ENCODE measurements at places on chromosomes 12 and 14. TPM values are rescaled to one million over a fixed set of nuclear protein-coding genes. Genes with fewer than 3 reads are reported as not detected.
A peak's percentile ranks its signal among the peaks of the same experiment; 100 is the strongest.

The MYO1H gene
- not detected for total RNA-seq

- no peaks in the 10 kb centered on the region for H3K36me3 ChIP-seq
- H3K27ac ChIP-seq = no peak overlapping the region
- H3K27me3 ChIP-seq = peaks cover 2% of the 10 kb centered on the region
These were observed 105.8 kb downstream of the KCNC2 start for GRCh38 chr12:75103822-75104221.

The CRIP1 gene
- total RNA-seq = 445 TPM

The AHNAK2 gene
- total RNA-seq = 0.06 TPM

GRCh38 chr14:31930493-31931240 is 146.4 kb upstream of the ARHGAP5 start:
- no peaks in the 10 kb centered on the region for H3K27me3 ChIP-seq
- H3K36me3 ChIP-seq = no peaks in the 10 kb centered on the region
- DNase-seq = no peak
- no peak overlapping the region for H3K4me3 ChIP-seq
- H3K4me1 ChIP-seq = peaks cover 2% of the 10 kb centered on the region

DNA sequence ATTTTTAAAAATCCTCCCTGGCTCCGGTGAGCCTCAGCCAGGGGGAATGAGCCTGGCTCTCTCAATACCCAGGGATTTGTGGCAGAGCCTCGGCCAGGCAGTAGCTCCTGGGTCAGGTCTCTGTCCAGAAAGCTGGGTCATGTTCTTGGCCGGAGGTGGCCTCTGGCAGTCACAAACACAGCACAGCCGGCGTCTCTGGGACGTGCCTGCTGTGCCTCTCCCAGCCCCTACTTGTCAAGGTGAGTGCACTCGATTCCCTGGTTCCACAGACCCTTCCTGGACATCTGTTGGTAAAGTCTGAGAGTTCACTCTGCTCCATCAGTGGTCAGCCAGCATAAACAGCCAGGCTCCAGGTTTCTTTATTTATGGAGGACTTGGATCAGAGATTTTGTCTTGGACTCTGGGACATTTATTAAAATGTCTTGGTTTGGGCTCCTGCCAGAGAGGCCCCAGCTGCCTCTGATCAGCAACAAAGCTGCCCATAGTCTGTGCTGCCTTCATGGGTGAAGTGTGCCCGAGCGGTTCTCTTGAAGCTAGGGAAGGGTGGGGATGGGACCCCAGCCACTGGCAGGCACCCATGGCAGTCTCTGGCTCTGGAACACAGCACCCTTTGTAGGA is 56.7 kb downstream of the DGLUCY start:
- peaks cover 4% of the 10 kb centered on the region for H3K4me1 ChIP-seq
- H3K4me3 ChIP-seq = no peak overlapping the region

DNA sequence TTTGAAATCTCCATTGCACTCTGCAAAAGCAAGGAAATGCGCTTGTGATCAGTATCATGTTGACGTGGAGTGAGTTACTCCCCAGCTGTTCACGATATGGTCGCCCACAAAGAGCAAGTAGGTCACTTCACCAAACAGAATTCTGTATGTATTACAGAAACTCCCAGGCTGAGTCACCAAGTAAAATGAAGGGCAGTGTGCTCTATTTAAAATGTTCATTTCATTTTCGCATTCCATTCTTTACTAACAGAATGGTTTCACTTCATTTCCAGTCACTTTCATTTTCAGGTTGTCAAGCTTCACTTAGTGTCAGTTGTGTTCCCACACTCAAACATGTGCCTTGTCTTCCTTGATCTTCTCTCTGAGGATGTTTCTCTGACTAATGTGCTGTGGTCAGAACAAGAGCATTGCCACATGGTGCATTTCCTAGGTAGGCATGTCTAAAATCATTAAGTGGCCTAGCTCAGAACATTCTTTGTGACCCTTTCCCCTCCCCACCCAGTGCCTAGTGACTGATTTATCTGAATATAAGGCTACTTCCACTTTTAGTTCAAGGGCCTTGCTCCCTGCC is 391.2 kb downstream of the RAD51B start:
- peak overlapping the region; percentile 84 for H3K4me3 ChIP-seq
- H3K4me1 ChIP-seq = peaks cover 38% of the 10 kb centered on the region
- peak overlapping the region; percentile 87 for H3K27ac ChIP-seq
- DNase-seq = no peak

DNA sequence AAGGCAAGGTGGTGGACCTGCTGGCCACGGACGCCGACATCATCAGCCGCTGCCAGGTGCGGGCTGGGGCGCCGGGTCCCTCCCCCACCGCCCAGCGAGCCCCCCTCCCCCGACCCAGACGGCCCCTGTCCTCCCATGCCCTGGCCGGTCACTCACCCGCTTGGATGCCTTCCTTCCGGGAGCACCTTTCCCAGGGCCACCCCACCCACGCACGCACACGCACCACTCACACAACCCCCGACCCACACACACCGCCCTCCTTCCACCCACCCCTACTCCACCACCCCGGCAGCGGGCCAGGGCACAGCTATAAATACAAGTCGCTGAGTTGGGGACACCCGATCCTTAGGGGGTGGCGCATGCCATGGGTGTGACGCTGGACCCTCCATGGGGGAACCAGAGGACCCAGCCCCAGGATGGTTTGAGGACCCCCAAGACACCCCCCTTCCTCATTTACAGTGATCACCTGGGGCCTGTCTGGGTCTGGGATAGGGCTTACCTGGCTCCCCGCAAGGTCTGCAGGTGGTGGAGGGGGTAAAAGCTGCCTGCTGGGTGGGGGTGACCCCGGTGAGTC is 465 bp downstream of the ADSS1 start:
- H3K27me3 ChIP-seq = no peaks in the 10 kb centered on the region
- DNase-seq = peak; percentile 47
- H3K4me3 ChIP-seq = peak overlapping the region; percentile 55
- no peak overlapping the region for H3K27ac ChIP-seq
- H3K36me3 ChIP-seq = no peaks in the 10 kb centered on the region
- H3K4me1 ChIP-seq = no peaks in the 10 kb centered on the region

- H3K4me3 ChIP-seq = no peak overlapping the region
- DNase-seq = no peak
- H3K27ac ChIP-seq = no peak overlapping the region
- no peaks in the 10 kb centered on the region for H3K27me3 ChIP-seq
- no peaks in the 10 kb centered on the region for H3K4me1 ChIP-seq
These were observed 186.6 kb downstream of the PAX9 start for GRCh38 chr14:36848213-36848612.

DNA sequence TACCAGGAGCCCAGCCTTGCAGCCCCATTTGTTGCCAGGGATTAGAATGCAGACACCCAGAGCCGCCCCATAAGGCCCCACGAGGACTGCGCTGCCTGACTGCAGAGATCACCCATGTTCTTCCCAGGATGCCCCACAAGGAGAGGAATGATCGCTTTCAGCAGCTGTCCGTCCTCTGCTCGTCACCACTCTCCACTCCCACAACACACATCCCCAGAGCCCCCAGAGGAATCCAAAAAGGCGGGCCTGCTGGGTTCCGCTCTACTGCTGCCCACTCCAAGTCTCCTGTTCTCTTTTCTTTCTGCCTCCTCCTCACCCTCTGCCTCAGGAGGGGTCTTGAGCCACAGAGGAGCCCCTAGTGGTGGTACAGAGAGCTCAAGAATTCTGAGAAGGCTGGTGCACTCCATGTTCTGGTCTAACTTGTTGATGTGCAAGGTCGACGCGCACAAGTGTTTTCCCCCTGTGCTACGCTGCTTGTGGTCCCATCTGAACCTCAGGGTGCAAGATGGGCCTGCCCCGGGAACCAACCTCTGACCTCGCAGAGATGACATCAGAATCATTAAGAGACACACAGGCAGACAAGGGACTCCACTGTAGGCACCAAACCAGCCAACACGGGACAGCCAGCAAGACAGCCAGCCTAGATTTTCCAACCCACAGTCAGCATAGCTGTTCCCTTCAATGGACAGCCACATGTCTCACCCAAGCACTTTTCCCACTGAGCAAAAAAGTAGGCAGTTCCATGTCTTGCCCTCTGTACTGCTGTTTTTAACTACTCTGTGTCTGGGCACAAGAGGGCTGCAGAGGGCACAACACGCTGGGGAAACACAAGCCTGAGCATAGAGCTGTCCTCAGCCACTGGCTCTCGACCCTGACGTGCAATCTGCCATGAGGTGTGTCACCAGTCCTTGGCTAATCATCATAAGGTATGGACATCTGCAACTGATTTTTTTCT is 29.9 kb downstream of the PXN start:
- peaks cover 47% of the 10 kb centered on the region for H3K4me1 ChIP-seq
- no peak overlapping the region for H3K27ac ChIP-seq
- H3K27me3 ChIP-seq = no peaks in the 10 kb centered on the region
- DNase-seq = no peak
- H3K4me3 ChIP-seq = no peak overlapping the region
- H3K36me3 ChIP-seq = peaks cover 5% of the 10 kb centered on the region

- H3K36me3 ChIP-seq = no peaks in the 10 kb centered on the region
- no peak overlapping the region for H3K27ac ChIP-seq
- H3K27me3 ChIP-seq = no peaks in the 10 kb centered on the region
- no peaks in the 10 kb centered on the region for H3K4me1 ChIP-seq
These were observed 62.8 kb downstream of the ANO4 start for GRCh38 chr12:100857418-100857817.

The GALNT8 gene
- total RNA-seq = 0.33 TPM

DNA sequence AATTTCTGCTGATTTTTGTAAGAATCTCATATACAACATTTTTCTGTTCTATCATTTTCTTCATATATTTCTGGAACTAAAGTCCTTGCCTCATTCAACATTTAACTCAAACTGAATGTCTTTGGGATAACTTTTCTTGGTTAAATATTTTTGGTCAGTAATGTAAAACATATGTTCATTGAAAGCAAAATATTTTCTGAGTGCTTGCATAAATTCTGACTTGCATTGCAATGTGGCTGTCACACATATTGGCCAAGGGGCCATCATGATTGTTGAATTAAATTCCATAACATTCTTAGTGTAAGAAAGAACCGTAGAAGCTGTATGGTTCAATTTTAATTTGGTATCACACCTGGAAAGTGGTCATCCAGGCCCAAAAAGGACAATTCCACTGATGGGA is 369.4 kb downstream of the GALC start:
- H3K4me3 ChIP-seq = no peak overlapping the region
- H3K27me3 ChIP-seq = no peaks in the 10 kb centered on the region
- no peak overlapping the region for H3K27ac ChIP-seq
- no peaks in the 10 kb centered on the region for H3K36me3 ChIP-seq
- no peak for DNase-seq

DNA sequence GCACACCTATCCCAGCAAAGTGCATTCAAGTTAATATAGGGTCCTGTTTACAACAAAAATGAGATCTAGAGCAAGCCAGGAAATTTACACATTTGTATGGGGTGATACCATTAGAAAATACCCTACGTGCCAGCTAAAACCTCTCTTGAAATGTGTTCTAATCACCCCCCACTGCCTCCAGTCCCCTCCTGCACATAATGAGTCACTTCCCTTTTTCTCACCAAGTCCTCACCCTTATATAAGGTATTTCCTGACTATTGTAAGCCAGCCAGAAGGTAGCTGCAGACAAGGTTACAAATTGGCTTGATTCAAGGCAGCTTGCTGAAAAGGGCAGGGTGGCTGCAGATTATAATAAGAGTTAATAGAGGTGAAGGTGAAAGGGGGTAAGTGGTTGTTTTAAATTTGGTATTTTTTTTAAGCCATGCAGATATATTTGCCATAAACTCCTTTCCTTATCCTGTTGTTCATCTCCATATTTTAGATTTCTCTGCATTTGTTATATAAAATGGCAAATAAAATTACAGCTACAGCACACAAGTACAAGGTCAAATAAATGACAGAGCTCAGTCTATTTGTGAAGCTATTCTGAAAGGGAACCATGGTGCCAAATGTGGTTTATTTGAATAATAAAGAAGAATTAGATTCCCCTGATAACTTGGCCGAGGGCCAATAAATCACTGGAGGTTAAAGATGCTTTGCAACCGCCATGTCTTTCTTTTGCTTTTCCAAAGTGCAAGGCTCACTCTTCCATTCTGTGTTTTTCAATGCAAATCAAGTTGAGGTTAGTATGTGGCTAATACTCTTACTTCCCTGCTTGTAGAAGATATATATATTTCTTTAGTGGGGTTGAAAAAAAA is 385.9 kb downstream of the EGLN3 start:
- H3K27me3 ChIP-seq = no peaks in the 10 kb centered on the region
- H3K4me1 ChIP-seq = peaks cover 3% of the 10 kb centered on the region
- no peak overlapping the region for H3K27ac ChIP-seq
- no peaks in the 10 kb centered on the region for H3K36me3 ChIP-seq

GRCh38 chr12:95633049-95633731 is 81.9 kb upstream of the USP44 start:
- H3K27ac ChIP-seq = no peak overlapping the region
- no peaks in the 10 kb centered on the region for H3K4me1 ChIP-seq
- no peak overlapping the region for H3K4me3 ChIP-seq
- no peak for DNase-seq
